ENCODE measurements at places on chromosomes 2 and 18.
A peak's percentile ranks its signal among the peaks of the same experiment; 100 is the strongest.

- DNase-seq: no peak
Observed at GRCh38 chr2:137369106-137369505, 595.2 kb upstream of the HNMT start.

DNA sequence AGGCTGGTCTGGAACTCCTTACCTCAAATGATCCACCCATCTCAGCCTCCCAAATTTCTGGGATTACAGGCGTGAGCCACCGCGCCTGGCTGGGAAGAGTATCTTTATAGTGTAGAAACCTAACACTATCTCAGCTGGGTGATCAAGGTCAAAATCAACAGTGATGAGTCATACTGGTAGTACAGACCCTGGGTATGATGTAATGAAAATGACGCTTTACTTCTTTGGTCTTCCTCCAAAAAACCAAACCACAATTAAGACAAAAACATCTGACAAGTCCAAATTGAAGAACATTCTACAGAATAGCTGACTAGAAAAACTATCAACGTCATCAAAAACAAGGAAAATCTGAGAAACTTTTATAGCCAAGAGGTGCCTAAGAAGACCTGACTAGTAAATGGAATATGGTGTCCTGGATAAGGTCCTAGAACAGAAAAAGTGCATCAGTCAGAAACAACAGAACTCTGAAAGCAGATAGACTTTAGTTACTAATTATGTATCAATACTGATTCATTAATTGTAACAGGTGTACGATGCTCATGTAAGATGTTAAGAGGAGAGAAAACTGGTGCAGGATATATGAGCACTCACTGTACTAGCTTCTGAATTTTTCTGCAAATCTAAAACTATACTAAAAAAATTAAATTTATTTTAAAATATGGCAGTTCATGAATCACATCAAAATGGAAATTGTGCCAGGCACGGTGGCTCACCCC, 25.4 kb downstream of the PDCL3 start:
- no peak for DNase-seq

DNA sequence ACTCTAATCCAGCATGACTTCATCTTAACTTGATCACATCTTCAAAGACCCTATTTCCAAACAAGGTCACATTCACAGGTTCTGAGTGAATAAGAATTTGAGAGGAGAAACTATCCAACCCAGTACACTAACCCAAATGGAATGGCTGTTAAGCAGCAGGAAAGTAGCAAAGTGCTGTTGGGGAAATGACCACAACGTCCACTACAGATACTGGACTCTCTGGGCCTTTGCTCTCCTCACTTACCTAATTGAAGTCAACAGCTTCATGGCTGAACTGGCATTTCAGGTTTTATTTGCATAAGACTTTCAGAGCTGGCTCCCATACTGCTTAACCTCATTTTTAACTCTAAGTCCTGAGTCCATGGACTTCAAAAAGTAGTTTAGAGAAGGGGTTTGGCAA, 38.0 kb upstream of the ACVR2A start:
- DNase-seq: no peak

- no peak for DNase-seq
Observed at GRCh38 chr2:120066800-120067547, 54.1 kb downstream of the EPB41L5 start.

DNA sequence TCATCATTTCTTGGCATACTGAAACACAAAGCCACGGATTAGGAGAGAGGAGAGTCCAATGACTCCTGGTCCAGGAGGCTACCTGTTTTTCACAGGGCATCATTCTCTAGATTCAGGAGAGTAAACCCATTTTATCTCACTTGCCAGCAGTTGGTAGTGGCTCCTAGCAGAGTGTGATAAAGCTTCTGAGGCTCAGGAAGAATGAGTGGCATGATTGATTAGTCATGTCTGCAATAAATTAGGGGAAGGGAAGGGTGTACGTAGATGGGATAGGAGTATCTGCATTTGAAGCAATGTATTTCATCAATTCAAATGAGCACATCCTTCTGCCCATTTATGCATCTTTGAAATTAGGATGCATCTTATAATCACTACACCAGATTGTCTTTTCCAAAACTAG, 31.1 kb upstream of the PNO1 start:
- DNase-seq: no peak

- no peak for DNase-seq
Observed at GRCh38 chr2:146489386-146489785, 1355.4 kb upstream of the ACVR2A start.

- no peak for DNase-seq
Observed at GRCh38 chr2:178553047-178553446, 72.8 kb downstream of the PLEKHA3 start.

DNA sequence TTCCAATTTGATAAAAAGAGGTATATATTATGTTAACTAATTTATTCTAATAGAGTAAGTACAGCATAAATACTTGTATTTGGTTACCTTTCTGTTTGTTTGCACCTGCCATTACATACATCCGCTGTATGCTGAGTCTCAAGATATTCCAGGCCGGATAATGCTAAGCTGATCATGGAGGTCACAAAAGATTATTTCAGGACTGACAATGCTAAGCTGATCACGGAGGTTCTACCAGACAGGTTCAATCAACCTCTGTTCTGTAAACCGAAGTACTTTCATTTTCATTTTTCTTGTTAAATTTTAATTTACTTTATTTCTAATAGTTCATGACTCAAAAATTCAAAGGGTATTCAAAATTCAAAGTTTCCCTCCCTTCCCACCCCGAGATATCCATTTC, 31.1 kb downstream of the PNO1 start:
- no peak for DNase-seq

DNA sequence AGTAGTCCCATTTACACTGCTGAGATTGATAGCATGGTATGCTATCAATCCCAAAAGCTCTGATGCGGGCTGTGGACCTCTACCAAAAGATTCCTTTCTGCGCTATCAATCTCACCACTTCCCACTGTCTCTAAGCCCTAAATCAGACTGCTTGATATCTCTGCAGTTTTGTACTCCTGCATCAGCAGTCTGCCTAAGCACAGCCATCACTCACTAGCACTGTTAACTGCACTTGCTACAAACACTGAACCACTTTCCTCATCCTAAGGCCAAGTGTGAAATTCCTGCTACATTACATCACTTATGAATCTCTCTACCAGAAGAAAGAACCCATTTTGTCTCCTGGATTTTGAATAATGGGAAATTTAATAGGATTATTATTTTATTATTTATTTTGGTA, 237.0 kb downstream of the HNMT start:
- no peak for DNase-seq

GRCh38 chr2:159921752-159922404, 123.9 kb upstream of the CD302 start:
- peak; percentile 21 for DNase-seq

GRCh38 chr18:12851716-12852115, 32.3 kb downstream of the PTPN2 start:
- DNase-seq: no peak

DNA sequence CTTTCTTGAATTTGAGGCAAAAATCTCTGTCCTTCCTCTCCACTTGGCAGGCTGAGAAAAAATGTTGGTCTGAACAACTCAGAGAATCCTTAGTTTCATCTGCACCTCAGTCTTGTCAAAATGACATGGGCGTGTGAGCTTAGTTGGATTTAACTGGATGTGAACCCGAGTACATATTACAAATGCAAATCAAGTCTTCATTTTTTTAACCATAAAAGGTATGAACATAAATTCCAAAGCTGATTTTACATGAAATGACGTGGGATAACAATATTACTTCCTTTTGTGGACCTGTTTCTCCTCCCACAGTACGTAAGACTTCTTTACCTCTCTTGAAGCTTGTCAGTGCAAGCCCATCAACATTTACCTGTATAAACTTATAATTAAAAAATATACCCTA, 32.6 kb upstream of the RND3 start:
- no peak for DNase-seq

GRCh38 chr2:217975626-217976025, 27.2 kb downstream of the TNS1 start:
- no peak for DNase-seq

GRCh38 chr2:83112858-83113257, 1346.2 kb downstream of the SUCLG1 start:
- DNase-seq: no peak

GRCh38 chr2:5991305-5991968, 299.3 kb downstream of the SOX11 start:
- no peak for DNase-seq

- no peak for DNase-seq
Observed at GRCh38 chr2:49032126-49032525, 122.2 kb downstream of the FSHR start.

GRCh38 chr2:219292616-219293015, 13.4 kb downstream of the DNAJB2 start:
- no peak for DNase-seq

DNA sequence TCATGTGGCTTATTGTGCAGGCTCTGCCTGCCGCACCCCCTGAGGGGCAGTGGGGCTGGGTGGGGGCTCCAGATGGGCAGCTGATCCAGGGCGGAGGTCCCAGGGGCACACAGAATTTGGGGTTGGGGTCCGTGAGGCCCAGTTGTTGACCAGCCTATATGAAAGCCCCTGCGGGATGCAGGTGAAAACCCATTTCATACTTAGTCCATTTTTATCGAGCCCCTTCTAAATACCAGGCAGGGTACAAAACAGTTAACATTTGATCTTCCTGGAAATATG, 30.6 kb downstream of the MYO7B start:
- DNase-seq: no peak

DNA sequence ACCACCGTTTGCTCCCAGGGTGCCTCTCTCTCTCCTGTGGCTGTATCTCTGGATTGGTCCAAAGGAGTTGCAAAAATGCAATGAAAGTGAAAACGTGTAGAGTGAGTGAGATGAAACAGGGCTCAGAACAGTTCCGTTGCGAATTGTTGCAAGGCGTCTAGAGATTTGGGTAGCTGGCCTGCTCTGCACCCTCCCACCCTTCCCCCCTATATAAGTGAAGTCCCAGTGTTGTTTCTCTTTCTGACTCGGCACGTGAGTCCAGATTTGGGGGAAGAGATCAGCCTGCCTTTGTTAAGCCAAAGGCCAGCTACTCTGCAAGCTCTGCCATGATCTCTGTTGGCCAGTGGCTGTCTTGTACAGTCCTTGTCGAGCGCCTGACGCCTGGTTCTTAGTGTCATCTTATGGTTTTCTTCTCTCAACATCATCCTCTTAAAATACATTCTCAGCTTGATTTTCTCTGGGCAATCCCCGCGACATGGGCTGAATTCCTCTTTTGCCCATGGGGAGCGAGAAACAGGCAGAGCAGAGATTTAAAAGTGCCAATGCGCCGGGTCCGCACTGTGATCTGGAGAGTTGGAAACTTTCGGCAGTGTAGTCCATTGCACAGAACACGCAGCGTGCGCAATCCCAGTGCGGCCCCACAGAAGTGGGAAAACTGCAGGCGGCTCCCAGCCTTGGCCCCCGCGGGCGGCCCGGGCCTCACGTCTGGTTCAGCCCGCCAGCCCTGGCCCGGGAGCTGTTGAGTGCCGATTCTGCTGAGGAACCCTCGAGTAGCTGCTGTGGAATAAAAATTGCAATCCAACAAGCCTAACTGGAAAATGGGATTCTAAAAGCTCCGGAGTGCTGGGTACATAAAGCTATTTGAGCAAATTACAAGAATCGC, 9.3 kb downstream of the MEIS1 start:
- DNase-seq: no peak

- no peak for DNase-seq
Observed at GRCh38 chr2:236959036-236959435, 126.7 kb upstream of the COPS8 start.

All from stimulated activated CD8-positive, alpha-beta memory T cell treated with anti-CD3 and anti-CD28 coated beads, Interleukin-15, amount 100 ng/mL, for 4 hours (primary cell).